ENCODE measurements at places on chromosomes 7 and 10.

DNA sequence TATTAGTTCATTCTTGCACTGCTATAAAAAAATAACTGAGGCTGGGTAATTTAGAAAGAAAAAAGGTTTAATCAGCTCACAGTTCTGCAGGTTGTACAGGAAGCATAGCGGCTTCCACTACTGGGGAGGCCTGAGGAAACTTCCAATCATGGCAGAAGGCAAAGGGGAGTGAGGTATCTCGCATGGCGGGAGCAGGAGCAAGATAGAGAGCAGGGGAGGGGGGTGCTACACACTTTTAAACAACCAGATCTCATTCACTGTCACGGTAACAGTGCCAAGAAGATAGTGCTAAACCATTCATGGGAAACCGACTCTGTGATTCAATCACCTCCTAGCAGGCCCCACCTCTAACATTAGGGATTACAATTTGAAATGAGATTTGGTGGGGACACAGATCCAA lies 11.6 kb downstream of the ADAMTS14 start:
- no peaks in the 10 kb centered on the region for H3K36me3 ChIP-seq
- DNase-seq: no peak
- H3K27ac ChIP-seq: no peak overlapping the region
- no peak overlapping the region for H3K4me3 ChIP-seq
- H3K27me3 ChIP-seq: no peaks in the 10 kb centered on the region

DNA sequence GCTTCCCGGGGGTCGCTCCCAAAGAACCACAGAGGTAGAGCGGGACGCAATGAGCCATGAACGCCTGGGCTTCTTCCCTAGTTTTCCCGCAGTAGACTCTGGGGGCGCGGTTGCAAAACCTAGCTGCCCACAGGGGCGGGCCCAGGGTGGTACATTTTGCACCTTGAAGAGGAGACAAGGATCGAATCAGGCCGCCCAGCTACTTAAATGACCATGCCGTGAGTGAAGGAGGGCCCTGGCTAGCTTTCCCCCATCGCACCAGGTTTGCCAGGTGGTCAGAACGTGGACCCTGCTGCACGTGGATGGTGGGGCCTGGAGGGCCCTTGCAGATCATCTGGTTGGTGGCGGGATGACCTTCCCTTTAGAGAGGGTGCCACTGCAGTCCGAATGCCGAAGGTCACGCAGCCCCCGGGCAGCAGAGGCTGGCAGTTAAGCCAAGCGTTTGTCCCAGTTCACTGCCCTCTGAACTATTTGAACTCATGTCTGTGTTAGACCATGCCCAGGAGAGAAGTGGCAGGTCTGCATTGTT lies 604 bp upstream of the SHTN1 start:
- H3K27ac ChIP-seq: no peak overlapping the region
- DNase-seq: no peak
- no peak overlapping the region for H3K4me3 ChIP-seq
- no peaks in the 10 kb centered on the region for H3K36me3 ChIP-seq
- H3K27me3 ChIP-seq: peaks cover 9% of the 10 kb centered on the region

- H3K27ac ChIP-seq: no peak overlapping the region
- H3K4me1 ChIP-seq: no peaks in the 10 kb centered on the region
- H3K36me3 ChIP-seq: no peaks in the 10 kb centered on the region
- no peak for DNase-seq
- H3K4me3 ChIP-seq: no peak overlapping the region
- H3K27me3 ChIP-seq: peaks cover 12% of the 10 kb centered on the region
Observed at GRCh38 chr10:70286616-70287015, 2.8 kb upstream of the NPFFR1 start.

DNA sequence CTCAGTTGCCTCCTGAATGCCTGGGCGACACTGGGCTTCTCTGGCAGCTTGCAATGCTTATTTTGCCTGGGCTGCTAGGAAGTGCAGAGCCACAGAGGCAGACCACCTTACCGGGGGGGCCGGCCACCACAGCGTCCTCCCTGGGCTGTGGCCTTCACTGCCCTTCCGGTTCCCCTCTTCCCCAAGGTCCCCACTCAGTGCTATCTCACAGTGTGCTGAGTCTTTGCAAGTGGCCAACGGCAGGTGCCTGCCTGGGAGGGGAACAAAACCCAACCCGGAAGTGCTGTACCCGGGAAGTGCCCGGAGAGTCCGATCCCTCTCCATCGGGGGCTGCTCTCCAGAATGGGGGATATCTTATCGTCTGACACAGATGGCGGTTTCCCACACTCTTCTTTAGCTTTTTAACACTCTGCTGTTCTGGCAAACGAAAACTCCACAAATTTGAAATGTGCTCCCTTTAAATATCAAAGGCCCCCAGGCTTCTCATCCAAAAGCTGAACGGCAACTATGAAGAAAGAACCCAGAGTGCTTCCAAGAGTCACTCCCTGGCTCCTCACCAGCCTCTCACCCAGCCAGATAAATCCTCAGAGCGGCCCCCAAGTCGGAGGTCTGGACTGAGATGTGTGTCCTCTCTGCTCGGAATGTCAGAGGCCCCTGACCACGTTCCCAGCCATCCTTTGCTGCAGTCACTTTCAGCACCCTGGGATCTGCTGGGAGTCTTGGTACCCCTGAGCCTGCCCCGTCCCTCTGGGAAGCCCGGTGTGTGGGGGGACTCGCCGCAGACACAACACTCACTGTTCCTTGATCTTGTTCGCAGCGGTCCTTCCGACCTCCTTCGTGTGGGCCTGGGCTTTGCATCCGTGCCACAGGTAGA lies 165.1 kb downstream of the SVIL start:
- no peaks in the 10 kb centered on the region for H3K27me3 ChIP-seq
- no peak overlapping the region for H3K4me3 ChIP-seq
- peaks cover 2% of the 10 kb centered on the region for H3K36me3 ChIP-seq
- no peak for DNase-seq
- no peak overlapping the region for H3K27ac ChIP-seq

- no peaks in the 10 kb centered on the region for H3K36me3 ChIP-seq
- no peak for DNase-seq
- no peaks in the 10 kb centered on the region for H3K4me1 ChIP-seq
- H3K27me3 ChIP-seq: no peaks in the 10 kb centered on the region
- H3K4me3 ChIP-seq: no peak overlapping the region
- no peak overlapping the region for H3K27ac ChIP-seq
Observed at GRCh38 chr10:78115135-78115853, 81.6 kb downstream of the RPS24 start.

GRCh38 chr7:129785685-129786514 lies 166.9 kb downstream of the UBE2H start:
- H3K36me3 ChIP-seq: no peaks in the 10 kb centered on the region
- no peak overlapping the region for H3K27ac ChIP-seq
- peaks cover 20% of the 10 kb centered on the region for H3K4me1 ChIP-seq
- 0 out of 2 replicates have a peak overlapping the region, but pooled peaks have one; percentile 55 for H3K4me3 ChIP-seq
- H3K27me3 ChIP-seq: peaks cover 24% of the 10 kb centered on the region
- DNase-seq: no peak

- no peak overlapping the region for H3K4me3 ChIP-seq
- no peaks in the 10 kb centered on the region for H3K36me3 ChIP-seq
- no peak overlapping the region for H3K27ac ChIP-seq
- H3K4me1 ChIP-seq: no peaks in the 10 kb centered on the region
- no peaks in the 10 kb centered on the region for H3K27me3 ChIP-seq
Observed at GRCh38 chr10:124315591-124316270, 103.0 kb downstream of the OAT start.

DNA sequence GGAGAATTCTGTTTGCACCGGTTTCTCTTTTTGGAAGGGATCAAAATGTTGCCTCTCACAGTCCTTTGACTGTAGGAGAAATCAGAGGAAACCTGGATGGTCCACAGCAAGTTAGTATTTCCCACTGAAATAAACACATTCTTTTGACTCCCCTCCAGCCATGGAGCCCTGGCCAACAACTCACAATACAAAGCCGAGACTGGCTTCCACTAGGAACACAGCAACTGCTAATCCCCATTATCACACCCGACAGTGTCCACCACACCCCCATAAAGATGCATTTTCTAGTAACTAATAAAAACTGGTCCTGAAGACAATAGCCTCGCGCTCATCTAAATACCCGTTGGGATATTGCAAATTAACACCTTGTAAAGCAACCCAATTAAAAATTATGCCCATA lies 798 bp upstream of the MACROH2A2 start:
- H3K4me1 ChIP-seq: no peaks in the 10 kb centered on the region
- peaks cover 9% of the 10 kb centered on the region for H3K27me3 ChIP-seq
- no peaks in the 10 kb centered on the region for H3K36me3 ChIP-seq
- H3K27ac ChIP-seq: no peak overlapping the region

- DNase-seq: no peak
- H3K27me3 ChIP-seq: no peaks in the 10 kb centered on the region
- no peak overlapping the region for H3K4me3 ChIP-seq
Observed at GRCh38 chr10:107813451-107814162, 649.1 kb upstream of the SORCS1 start.

DNA sequence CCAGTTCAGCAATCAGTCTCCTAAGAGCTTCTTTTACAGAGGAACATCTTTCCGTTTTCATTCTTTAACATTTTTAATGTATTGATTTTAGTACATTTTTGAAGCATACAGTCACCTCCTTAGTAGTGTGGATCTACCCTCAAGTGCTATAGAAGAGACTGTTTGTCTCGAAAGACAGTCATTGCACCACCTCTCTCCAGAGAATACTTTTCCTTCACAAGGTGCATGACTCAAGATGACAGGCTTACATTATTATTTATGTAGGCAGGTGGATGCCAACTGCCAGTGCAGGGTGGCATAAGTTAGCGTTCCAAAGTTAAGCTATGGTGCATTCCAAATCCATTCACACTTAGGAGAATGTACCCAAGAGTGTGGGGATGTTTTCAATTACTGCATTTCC lies 71.8 kb downstream of the ZEB1 start:
- no peaks in the 10 kb centered on the region for H3K27me3 ChIP-seq
- DNase-seq: no peak
- no peak overlapping the region for H3K27ac ChIP-seq
- H3K4me1 ChIP-seq: 0 out of 2 replicates have a peak, but pooled peaks cover 6% of the 10 kb centered on the region

GRCh38 chr7:27237735-27238334 lies 4.8 kb upstream of the EVX1 start:
- H3K4me1 ChIP-seq: no peaks in the 10 kb centered on the region
- no peak for DNase-seq
- no peak overlapping the region for H3K4me3 ChIP-seq

GRCh38 chr7:98571986-98572385 lies 45.1 kb upstream of the NPTX2 start:
- no peak overlapping the region for H3K27ac ChIP-seq
- no peaks in the 10 kb centered on the region for H3K4me1 ChIP-seq
- no peaks in the 10 kb centered on the region for H3K27me3 ChIP-seq
- no peak overlapping the region for H3K4me3 ChIP-seq
- no peak for DNase-seq

- no peaks in the 10 kb centered on the region for H3K36me3 ChIP-seq
- no peak for DNase-seq
- no peaks in the 10 kb centered on the region for H3K4me1 ChIP-seq
- H3K27me3 ChIP-seq: no peaks in the 10 kb centered on the region
Observed at GRCh38 chr7:87151729-87152111, 533 bp upstream of the DMTF1 start.

DNA sequence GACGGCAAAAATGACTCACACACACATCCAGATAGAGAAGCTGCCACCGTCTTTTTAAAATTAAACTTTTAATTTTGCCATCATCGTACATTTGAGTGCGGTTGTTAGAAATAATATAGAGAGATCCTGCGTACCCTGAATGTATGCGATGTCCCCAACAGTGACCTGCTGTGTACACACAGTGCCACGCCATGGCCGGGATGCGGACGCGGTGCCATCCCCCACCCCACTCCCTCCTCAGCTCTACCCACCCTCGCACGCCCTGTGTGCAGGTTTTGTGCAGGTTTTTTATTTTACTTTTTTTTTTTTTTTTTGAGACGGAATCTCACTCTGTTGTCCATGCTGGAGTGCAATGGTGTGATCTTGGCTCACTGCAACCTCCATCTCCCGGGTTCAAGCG lies 58.7 kb upstream of the PDGFA start:
- no peak overlapping the region for H3K4me3 ChIP-seq
- peaks cover 4% of the 10 kb centered on the region for H3K36me3 ChIP-seq
- H3K27ac ChIP-seq: no peak overlapping the region
- DNase-seq: no peak
- no peaks in the 10 kb centered on the region for H3K4me1 ChIP-seq
- no peaks in the 10 kb centered on the region for H3K27me3 ChIP-seq

DNA sequence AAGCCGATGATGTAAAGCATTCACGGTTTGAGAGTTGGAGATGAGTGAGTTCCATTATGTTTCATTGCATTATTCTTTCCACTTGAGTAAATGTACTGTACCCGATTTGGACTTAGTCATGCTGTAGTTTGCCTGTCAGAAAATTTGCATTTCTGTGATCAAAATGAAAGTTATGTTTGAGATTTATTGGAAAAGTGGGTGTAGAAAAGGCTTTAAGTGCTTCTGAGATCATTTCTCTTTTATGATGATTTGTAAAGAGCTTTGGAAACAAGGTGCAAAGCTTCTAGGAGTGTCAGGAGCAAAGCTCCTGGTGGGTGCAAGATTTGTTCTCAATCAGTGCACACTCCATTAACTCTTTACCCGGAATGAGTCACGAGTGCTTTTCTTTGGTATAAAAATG lies 204.1 kb upstream of the POM121L12 start:
- no peaks in the 10 kb centered on the region for H3K36me3 ChIP-seq
- no peak overlapping the region for H3K27ac ChIP-seq
- H3K4me3 ChIP-seq: no peak overlapping the region
- no peaks in the 10 kb centered on the region for H3K4me1 ChIP-seq
- no peak for DNase-seq
- no peaks in the 10 kb centered on the region for H3K27me3 ChIP-seq

GRCh38 chr10:50211670-50212069 lies 39.6 kb downstream of the ASAH2 start:
- no peak overlapping the region for H3K4me3 ChIP-seq
- H3K27me3 ChIP-seq: no peaks in the 10 kb centered on the region
- no peak for DNase-seq
- H3K4me1 ChIP-seq: no peaks in the 10 kb centered on the region
- H3K36me3 ChIP-seq: no peaks in the 10 kb centered on the region

DNA sequence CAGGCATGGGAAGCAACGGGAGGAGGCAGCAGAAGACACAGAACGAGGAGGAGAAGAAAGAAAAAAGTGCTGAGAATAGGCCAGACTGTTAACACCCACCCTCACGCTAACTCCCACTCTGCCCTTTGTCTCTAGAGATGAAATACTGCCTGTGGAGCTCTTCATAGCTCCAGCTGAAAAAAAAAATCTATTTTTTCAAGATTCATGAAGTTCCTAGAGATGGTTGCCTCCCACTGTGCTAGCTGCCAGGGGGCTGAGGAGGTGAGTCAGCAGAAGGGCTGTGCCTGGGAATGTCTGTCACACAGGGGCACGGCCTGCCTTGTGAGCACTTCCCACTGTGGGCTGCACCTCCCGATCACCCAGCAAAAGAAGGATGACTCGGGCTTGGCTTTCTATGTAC lies 144.5 kb downstream of the RNF216 start:
- H3K27me3 ChIP-seq: no peaks in the 10 kb centered on the region
- no peak overlapping the region for H3K4me3 ChIP-seq
- peaks cover 3% of the 10 kb centered on the region for H3K4me1 ChIP-seq
- no peak for DNase-seq
- H3K27ac ChIP-seq: no peak overlapping the region

GRCh38 chr10:59631882-59632807 lies 77.5 kb downstream of the SLC16A9 start:
- no peak overlapping the region for H3K27ac ChIP-seq
- H3K4me1 ChIP-seq: no peaks in the 10 kb centered on the region
- no peak overlapping the region for H3K4me3 ChIP-seq
- no peaks in the 10 kb centered on the region for H3K27me3 ChIP-seq
